ENCODE measurements at places on chromosomes 5 and 9.

- no peak for DNase-seq
Observed at GRCh38 chr5:17327048-17327625, 109.7 kb downstream of the BASP1 start.

GRCh38 chr9:120212153-120212852, 367.7 kb downstream of the CDK5RAP2 start:
- DNase-seq: no peak

DNA sequence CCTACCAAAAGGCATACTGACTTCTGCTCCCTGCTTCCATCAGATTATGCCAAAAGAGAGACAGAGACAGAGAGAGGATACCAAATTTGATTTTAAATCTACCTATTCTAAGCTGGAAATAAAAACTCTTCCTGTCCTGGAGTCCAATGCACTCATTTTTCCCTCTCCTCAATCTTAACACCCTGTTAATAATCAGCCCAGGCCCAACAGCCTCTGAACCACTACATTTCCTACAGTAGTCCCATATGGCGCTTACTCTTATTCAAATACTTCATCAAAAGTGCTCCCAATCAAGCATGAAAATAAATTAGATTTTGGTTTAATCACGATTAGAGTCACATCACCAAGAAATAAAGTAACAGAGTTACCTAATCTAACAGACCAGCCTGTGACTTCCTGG, 152.3 kb downstream of the TSSK1B start:
- no peak for DNase-seq

DNA sequence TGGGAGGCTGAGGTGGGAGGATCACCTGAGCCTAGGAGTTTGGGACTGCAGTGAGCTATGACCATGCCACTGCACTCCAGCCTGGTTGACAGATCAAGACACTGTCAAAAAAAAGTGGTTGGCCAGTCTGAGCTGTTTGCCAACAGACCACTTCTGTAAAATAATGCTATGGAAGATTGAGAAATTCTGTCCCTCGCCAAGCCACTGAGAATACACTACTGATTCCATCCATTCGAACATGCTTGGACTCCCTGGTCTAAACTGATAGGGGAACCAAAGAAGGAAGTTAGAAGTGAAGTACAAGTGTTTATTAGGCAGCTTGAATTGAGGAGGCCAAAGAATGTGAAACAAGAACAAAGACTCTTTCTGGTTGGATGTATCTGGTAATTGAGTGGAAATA, 27.2 kb downstream of the ENC1 start:
- no peak for DNase-seq

DNA sequence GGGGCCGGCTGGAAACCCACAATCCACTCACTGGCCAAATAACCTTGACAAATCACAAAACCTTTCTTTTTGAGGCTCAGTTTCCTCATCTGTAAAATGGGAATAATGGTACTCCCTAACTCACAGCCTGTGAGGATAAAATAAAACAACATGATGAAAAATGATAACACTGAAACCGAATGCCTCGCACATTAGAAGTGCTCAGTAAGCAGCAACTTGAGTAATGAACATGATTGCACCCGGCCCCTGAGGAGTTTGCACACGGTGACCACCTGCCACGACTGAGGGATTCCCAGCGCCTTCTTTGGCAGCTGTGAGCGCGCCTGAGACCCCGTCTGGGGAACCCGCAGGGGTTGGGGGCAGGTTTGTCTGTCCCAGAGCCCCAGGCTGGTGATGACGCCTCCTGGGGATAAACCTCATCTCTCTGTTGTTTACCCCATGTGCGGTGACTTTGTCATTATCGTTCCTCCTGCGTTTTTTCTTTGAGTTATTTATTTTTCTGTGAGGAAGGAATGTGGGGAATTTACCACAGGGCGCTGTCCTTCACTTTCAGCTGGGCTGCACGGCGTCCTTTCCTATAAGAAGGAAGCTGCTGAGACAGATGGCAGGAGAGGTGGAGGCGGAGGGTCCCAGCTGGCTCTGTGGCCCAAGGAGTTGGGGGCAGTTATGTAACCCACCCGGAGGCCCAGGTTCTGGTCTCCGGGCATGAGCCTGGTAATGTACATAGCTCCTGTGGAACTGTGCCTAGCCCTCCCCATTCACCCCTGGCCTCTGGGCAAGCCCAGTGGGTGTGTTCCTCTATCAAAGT, 3.0 kb upstream of the SYNPO start:
- no peak for DNase-seq

- no peak for DNase-seq
Observed at GRCh38 chr5:72510610-72511181, 3.5 kb upstream of the ZNF366 start.

GRCh38 chr5:78648359-78649210, at the start of gene LHFPL2:
Gene LHFPL2 (minus strand): TSS chr5:78648772. CDS start chr5:78510213, 138,559 bp downstream.
- no peak for DNase-seq

DNA sequence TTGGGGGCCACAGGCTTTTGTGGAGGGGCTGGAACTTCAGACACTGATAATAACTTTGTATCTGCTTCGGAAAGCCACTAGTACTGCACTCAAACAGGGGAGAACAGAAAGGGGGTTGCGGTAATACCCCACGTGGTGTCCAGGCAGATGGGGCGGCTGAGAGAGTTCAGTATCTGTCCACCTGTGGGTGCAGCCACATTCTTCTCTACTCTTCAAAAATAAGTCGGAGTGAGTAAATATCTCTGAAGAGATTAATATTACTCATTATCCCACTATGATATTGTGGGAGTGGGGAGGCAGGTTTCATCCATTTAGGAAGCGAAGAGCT, 102.1 kb upstream of the SSBP2 start:
- DNase-seq: no peak

DNA sequence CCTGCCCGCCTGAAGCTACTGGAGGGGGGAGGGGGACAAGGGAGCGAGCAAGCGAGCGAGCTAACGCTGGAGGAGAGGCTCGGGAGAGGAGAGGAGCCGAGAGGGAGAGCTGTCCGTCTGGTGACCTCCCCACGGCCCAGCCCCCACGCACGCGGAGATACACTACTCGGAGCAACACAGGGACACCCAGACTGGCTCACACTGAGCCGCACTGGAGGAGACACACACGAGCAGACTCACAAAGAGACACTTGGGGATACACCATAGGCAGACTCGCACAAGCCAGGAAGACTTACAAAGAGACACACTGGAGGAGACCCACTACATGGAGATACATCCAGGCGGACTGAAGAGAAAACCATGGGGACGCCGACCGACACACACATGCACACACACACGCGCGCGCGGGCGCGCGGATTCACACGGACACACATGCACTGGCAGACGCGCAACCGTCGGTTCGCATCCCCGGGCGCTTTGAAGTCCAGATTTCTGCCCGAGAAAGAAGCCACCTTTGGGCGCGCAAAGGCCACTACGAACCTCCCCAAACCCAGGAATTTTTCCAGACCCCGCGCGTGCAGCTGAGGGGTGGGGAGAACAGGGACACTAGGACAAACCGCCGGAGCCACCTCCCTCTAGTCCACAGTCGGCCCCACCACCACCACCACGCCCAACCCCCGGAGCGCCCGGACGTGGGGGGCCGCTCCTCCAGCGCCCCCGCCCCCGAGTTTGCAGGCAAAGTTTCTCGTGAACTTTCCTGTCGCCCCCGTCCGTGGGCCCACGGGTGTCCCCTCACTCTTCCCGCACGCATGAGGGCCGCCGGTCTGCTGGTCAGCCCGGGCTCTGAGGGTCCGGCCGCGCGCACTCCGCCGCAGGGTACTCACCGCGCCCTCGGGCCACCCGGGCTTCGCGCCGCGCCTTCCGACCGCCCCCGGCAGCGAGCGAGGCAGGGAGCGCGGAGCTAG, 571 bp downstream of the CNTFR start:
- no peak for DNase-seq

DNA sequence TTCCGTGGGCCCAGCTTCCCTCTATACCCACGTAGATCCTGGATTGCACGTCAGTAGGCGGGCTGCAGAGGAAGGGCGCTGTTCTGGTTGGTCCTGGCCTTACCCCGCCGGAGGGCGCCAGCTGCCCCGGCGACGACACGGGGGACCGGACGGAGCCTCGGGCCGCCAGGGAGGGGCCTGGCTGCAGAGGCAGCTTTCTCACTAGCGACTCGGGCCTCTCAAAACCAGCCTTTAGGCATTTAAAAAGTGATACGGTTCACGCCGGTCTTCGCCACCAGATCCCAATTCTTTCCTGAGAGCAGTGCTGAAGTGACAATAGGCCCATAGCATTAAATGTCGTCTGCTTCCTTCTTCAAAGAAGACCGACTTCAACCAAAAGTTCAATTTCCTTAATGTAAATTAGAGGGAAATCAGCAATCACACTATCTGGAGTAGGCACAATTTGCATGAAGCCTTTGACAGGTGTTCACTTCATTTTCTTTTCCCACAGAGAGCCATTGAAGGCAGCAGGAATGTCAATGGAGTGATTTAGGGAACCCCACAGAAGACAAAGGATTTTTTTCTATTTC, 17.6 kb upstream of the UBE2D2 start:
- DNase-seq: no peak

GRCh38 chr9:15693701-15694100, 140.9 kb downstream of the CCDC171 start:
- DNase-seq: no peak

All from activated naive CD4-positive, alpha-beta T cell (primary cell).